Upper lobe of right lung (tissue), 1 donor: ENCODE measurements at places on chromosomes 3 and 15.

DNA sequence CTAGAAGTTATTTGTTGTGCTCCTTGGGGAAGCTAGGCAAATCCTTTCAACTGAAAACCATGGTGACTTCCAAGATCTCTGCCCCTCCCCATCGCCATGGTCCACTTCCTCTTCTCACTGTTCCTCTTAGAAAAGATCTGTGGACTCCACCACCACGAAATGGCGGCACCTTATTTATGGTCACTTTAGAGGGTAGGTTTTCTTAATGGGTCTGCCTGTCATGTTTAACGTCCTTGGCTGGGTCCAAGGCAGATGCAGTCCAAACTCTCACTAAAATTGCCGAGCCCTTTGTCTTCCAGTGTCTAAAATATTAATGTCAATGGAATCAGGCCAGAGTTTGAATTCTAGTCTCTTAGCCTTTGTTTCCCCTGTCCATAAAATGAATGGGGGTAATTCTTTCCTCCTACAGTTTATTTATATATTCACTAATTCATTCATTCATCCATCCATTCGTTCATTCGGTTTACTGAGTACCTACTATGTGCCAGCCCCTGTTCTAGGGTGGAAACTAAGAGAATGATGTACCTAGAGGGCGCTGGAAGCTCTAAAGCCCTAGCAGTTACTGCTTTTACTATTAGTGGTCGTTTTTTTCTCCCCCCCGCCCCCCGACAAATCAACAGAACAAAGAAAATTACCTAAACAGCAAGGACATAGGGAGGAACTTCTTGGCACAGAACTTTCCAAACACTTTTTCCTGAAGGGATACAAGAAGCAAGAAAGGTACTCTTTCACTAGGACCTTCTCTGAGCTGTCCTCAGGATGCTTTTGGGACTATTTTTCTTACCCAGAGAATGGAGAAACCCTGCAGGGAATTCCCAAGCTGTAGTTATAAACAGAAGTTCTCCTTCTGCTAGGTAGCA, 657 bp downstream of the PATL2 start:
- H3K4me1 ChIP-seq, result peaks cover 34% of the 10 kb centered on the region
- H3K27me3 ChIP-seq, result no peaks in the 10 kb centered on the region
- peak overlapping the region; percentile 100 for H3K27ac ChIP-seq
- no peak for DNase-seq

- H3K36me3 ChIP-seq, result no peaks in the 10 kb centered on the region
- H3K4me1 ChIP-seq, result no peaks in the 10 kb centered on the region
- no peak for DNase-seq
- no peak overlapping the region for H3K4me3 ChIP-seq
- no peaks in the 10 kb centered on the region for H3K27me3 ChIP-seq
Observed at GRCh38 chr3:67090474-67090873, 92.4 kb downstream of the KBTBD8 start.

DNA sequence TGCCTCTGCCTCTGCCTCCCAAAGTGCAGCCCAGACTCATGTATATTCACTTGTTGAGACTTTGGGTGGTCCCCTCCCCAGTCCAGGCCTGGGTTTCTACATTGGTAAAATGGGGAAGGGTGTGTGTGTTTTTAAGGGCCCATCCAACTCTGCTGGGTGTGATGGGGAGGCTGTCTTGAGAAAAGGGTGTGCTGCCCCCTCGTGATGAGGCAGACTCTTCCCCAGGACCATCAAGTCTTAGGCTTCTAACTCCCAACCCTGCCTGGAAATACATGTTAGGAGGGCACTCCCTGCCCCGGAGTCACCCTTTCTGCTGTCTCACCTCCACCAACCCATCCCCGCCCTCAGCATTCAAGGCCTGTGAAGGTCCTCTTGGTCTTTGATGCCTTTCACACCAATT, 4.4 kb upstream of the PTPN23 start:
- peaks cover 13% of the 10 kb centered on the region for H3K4me1 ChIP-seq
- H3K27ac ChIP-seq, result no peak overlapping the region
- H3K36me3 ChIP-seq, result no peaks in the 10 kb centered on the region
- no peak overlapping the region for H3K4me3 ChIP-seq

- H3K4me1 ChIP-seq, result no peaks in the 10 kb centered on the region
- H3K27ac ChIP-seq, result no peak overlapping the region
- DNase-seq, result no peak
- no peak overlapping the region for H3K4me3 ChIP-seq
Observed at GRCh38 chr15:94186770-94187331, 44.5 kb upstream of the MCTP2 start.

DNA sequence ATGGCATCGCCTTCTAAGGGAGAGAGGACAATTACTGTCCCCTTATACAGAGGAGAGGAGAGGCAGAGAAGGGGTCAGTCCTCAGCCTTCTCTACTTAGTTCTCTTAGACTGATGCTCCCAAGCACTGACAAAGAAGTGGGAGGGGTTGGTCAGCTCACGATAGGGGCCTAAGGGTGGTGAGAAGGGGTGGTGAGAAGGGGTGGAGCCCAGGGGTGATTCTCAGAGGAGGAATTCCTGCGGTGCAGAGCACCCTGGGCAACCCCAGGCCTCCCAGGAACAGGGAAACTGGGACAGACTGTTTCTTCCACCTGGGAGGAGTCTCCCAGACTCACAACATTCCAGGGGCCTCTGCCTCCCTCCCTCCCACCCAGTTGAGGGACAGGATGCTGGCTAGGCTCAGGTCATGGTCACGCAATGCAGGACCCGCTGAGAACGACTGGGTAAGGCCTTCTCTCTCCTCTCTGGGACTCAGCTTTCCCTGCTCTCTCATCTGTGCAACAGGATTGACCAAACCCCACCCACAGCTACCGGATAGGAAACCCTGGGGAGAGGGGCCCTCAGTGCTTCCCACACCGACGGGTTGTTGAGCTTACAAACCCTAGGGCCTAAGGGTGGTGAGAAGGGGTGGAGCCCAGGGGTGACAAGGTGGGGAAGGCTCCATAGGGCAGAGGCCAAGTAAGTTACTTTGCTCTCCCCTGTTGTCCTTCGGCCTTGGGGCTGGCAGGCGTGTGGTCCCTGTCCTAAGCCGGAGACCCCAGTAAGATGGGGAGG, 1.5 kb downstream of the TPRA1 start:
- H3K27ac ChIP-seq, result peak overlapping the region; percentile 91
- no peak for DNase-seq
- H3K36me3 ChIP-seq, result no peaks in the 10 kb centered on the region
- H3K27me3 ChIP-seq, result no peaks in the 10 kb centered on the region
- H3K4me1 ChIP-seq, result peaks cover 34% of the 10 kb centered on the region

- no peaks in the 10 kb centered on the region for H3K36me3 ChIP-seq
- no peaks in the 10 kb centered on the region for H3K27me3 ChIP-seq
- H3K27ac ChIP-seq, result no peak overlapping the region
- H3K4me1 ChIP-seq, result no peaks in the 10 kb centered on the region
- H3K4me3 ChIP-seq, result no peak overlapping the region
Observed at GRCh38 chr3:8328967-8329366, 172.7 kb upstream of the LMCD1 start.

DNA sequence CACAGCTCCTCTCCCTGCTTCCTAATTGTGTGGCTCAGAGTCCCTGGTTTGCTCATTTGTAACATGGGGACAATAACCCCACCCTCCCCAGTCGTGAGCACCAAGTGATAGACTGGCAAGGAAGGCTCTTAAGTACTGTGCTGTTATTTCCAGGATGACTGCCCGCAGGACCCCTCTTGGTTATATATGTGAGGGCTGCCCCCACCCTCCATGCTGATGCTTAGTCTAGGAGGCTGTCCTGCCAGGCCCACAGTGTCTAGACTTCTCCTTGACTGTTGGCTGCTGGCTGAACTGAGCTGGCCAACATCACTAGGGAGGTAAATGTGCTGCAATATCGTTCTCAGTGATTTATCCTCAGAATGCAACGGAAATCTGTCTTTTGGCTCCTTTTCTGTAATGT, 45.1 kb downstream of the RAB11A start:
- DNase-seq, result no peak
- H3K4me3 ChIP-seq, result no peak overlapping the region
- H3K27me3 ChIP-seq, result no peaks in the 10 kb centered on the region
- H3K27ac ChIP-seq, result no peak overlapping the region
- peaks cover 10% of the 10 kb centered on the region for H3K36me3 ChIP-seq

DNA sequence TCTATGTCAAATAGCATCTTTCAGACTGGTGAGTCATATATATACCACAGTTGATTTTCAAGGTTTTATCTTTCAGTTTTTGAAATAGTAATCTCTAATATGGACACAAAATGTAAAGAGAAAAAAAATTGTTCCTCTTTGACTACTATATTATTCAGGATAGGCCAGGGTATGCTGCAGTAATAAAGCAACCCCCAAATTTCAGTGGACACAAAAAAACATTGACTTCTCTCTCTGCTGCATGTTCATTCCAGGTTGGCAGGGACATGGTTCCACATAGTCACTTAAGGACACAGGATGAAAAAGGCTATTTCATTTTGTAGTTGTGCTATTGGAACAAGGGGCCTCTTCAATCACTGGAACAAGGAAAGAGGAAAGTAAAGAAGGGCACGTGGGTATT, 28.6 kb downstream of the BMF start:
- no peaks in the 10 kb centered on the region for H3K27me3 ChIP-seq
- no peak for DNase-seq
- no peak overlapping the region for H3K4me3 ChIP-seq
- H3K27ac ChIP-seq, result no peak overlapping the region
- no peaks in the 10 kb centered on the region for H3K36me3 ChIP-seq

DNA sequence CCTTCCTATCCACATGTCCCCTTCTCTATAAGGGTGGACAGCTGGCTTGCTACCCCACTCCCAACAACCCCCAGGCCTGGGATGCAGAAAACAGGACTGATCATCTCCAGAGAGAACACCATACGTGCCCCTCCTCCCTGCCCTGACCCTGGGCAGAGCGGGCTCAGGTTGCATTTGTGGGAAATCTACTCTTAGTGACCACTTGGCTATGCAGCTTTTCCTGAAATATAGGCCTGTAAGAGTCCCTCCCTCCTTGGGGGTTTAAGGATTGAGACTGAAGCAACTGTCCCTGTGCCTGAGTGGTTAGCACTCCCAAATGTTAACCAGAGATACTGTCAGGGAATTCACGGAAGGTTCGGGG, 11.7 kb downstream of the SH2D7 start:
- peak overlapping the region; percentile 17 for H3K27ac ChIP-seq
- no peaks in the 10 kb centered on the region for H3K36me3 ChIP-seq
- peaks cover 26% of the 10 kb centered on the region for H3K4me1 ChIP-seq
- no peak overlapping the region for H3K4me3 ChIP-seq
- H3K27me3 ChIP-seq, result no peaks in the 10 kb centered on the region

- H3K4me3 ChIP-seq, result peak within 1 kb of the TSS; percentile 50
- no peaks in the 10 kb centered on the region for H3K27me3 ChIP-seq
- no peaks in the 10 kb centered on the region for H3K36me3 ChIP-seq
- DNase-seq, result peak; percentile 70
Observed at GRCh38 chr3:157436583-157437291, at the start of gene PTX3. PTX3 (plus strand) TSS chr3:157436850; CDS start chr3:157436934, 84 bp downstream.
